ENCODE measurements at places on chromosomes 13 and 19.

- no peak for DNase-seq
Observed at GRCh38 chr19:5644037-5644436, 21.2 kb downstream of the SAFB start.

DNA sequence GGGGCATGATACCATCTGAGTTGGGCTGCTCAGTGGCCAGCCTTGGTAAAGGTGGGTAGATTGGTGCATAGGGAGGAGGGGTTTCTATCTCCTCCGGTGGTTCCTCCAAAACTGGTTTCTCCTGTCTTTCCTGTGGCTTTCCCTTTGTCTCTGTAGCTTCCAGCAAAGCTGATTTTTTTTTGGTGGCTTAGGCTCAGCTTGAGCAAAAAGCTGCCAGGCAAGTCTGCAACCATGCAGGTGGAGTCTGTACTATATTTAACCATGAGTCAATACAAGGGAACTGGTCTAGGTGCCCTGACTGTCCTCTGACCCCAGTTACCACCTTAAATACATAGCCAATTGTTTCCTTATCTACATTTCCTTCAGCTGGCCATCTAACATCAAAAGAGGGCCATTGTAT lies 64.0 kb upstream of the ZNF681 start:
- no peak for DNase-seq

- no peak for DNase-seq
Observed at GRCh38 chr19:35905178-35905727, 2.8 kb downstream of the TYROBP start.

GRCh38 chr13:31046711-31047279 lies 114.3 kb downstream of the TEX26 start:
- DNase-seq = peak; percentile 64

- DNase-seq = no peak
Observed at GRCh38 chr13:49098771-49099512, 121.2 kb upstream of the MLNR start.

DNA sequence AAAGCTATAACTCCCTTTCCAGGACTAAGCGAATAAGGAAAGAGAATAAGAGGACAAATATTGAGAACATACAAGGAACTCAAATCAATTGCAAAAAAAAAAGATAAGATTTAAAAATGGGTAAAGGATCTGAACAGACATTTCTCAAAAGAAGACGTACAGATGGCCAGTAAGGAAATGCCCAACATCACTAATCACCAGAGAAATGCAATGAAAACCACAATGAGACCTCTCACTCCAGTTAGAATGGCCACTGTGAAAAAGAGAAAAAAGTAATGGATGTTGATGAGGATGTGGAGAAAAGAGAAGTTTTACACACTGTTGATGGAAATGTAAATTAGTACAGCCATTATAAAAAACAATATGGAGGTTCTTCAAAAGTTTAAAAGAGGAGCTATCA lies 63.8 kb downstream of the VWA8 start:
- DNase-seq = no peak

- peak; percentile 0 for DNase-seq
Observed at GRCh38 chr13:30615866-30616541, 1.7 kb upstream of the USPL1 start.

- DNase-seq = peak; percentile 40
Observed at GRCh38 chr13:51590971-51591627, 6.8 kb downstream of the WDFY2 start.

GRCh38 chr13:106867249-106867648 lies 299.3 kb upstream of the ARGLU1 start:
- DNase-seq = no peak

DNA sequence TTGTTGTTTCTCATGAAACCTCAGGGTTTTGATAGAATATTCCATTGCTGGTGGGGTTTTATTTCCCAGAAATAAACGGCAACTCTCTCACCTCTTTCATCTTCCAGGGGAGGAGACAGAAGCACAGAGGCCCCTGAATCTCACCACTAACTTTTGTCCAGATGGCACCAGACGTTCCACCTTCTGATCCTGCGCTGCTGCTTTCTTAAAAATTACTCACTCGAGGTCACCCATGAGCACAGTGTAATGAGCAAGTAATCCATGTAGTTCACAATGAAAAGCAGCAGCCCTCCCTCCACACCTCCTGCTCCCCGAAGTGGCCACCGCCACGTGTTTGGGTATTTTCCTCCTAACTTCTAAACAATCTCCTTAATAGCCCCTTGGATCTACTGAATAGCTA lies 51.3 kb downstream of the TEX29 start:
- no peak for DNase-seq

DNA sequence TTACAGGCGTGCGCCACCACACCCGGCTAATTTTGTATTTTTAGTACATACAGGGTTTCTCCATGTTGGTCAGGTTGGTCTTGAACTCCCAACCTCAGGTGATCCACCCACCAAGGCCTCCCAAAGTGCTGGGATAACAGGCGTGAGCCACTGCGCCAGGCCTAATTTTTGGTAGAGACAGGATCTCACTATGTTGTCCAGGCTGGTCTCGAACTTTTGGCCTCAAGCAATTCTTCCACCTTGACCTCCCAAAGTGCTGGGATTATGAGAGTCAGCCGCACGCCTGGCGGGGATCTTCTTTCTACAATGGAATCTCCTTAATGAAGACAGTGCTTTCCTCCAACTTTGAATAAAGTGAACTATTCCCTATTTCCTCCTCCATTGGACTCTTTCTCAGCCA lies 5.8 kb downstream of the RASIP1 start:
- no peak for DNase-seq

- DNase-seq = no peak
Observed at GRCh38 chr19:2694196-2694595, 8.3 kb downstream of the GNG7 start.

- DNase-seq = no peak
Observed at GRCh38 chr19:32231691-32232090, 113.7 kb upstream of the ZNF507 start.

GRCh38 chr13:71149498-71150363 lies 717.3 kb downstream of the DACH1 start:
- DNase-seq = peak; percentile 91

GRCh38 chr19:28498404-28498976 lies 714.5 kb downstream of the UQCRFS1 start:
- no peak for DNase-seq

- DNase-seq = no peak
Observed at GRCh38 chr19:2726904-2727639, 5.9 kb upstream of the DIRAS1 start.

DNA sequence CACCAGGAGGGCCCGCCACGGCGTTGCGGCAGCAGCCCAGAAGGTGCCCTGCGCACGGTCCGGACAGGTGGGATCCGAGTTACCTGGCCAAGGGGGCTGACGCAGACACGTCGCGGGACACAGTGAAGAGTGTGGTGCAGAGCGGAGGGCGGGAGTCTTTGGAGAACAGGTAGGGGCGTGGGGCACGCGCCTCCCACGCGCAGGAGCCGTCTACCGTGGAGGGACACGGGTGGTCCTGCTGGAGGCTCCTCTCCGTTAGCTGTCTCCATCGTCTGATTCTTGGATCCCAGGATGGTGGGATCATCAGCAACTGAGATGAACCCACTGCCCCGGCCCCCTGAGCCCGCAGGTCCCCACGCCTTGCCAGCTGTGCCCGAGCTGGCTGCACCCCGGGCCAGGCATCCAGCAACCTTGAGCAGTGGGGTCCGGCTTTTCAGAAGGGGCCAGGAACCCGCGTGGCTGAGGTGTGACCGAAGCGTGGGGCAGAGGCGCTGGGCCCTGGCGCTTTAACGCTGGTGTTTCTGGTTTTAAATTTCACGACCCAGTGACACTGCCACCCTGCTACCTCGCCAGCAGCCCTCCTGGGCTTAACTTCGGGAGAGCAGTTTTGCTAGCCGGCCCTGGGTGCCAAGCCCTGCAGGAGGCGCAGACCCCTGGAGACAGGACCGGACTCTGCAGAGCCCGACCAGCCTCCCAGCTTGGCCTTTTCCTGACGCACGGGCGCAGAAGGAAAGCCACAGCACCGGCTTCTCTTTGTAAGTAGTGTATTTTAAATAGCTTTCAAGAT lies 7.3 kb downstream of the FGF22 start:
- DNase-seq = no peak

- DNase-seq = no peak
Observed at GRCh38 chr13:25707726-25708125, 336.0 kb downstream of the ATP8A2 start.

GRCh38 chr13:105814219-105814901 lies 721.1 kb downstream of the EFNB2 start:
- DNase-seq = peak; percentile 67

- DNase-seq = no peak
Observed at GRCh38 chr19:17289489-17289888, 7.8 kb downstream of the ANKLE1 start.

- DNase-seq = no peak
Observed at GRCh38 chr13:99272481-99272880, 14.3 kb upstream of the GPR18 start.

- DNase-seq = no peak
Observed at GRCh38 chr13:111857846-111858560, 208.9 kb upstream of the SOX1 start.

- no peak for DNase-seq
Observed at GRCh38 chr13:24381541-24382265, 72.3 kb downstream of the C1QTNF9 start.

DNA sequence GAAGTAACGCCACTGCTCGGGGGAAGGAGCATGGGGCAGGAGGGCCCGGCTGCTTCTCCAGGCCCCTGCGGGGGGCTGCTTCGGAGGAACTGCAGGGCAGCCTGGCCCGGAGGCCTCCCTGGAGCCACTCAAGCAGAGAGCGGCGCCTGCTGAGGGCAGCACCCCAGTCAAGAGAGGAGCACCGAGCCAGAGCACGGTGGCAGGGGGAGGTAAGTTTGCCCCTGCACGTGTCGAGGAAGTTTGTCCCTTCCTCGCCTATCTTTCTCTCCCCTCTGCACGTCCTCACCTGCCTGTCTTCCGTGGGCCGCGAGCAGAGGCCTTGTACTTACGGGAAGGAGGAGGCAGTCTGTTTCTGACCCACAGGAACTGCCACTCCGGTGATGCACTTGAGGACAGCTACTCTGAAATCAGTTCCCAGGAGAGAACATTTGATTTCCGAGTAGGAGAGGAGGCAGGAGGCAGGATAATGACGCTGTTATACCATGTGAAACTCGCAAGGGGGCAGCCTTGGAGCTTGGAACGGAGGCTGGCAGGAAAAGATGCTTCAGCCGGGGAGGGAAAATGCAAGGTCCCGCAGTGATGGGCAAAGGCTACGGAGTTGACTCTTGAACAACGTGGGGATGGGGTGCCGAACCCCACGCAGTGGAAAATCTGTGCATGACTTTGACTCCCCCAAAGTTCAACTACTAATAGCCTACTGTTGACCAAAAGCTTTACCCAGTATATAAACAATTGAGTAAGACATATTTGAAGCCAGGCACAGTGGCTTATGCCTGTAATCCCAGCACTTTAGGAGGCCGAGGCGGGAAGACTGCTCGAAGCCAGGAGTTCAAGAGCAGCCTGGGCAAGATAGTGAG lies 5.0 kb downstream of the FFAR1 start:
- peak; percentile 83 for DNase-seq

- no peak for DNase-seq
Observed at GRCh38 chr13:25762795-25763377, 288.9 kb downstream of the SHISA2 start.

- DNase-seq = peak; percentile 85
Observed at GRCh38 chr19:46495786-46496099, at the start of gene PNMA8B. TSS of gene PNMA8B (minus strand) at chr19:46495867. CDS start at chr19:46495465, 402 bp downstream.

- DNase-seq = no peak
Observed at GRCh38 chr19:47765523-47766358, 12.8 kb upstream of the SELENOW start.

GRCh38 chr13:33224686-33225085 lies 60.9 kb downstream of the STARD13 start:
- DNase-seq = no peak

Data from NCI-H2171 treated with DMSO at 0.1 percent for 48 hours (cell line).